A172 (cell line): ENCODE measurements at places on chromosomes 7 and 10.

GRCh38 chr10:73645251-73645650 lies 4.0 kb upstream of the MYOZ1 start:
- no peak for DNase-seq

DNA sequence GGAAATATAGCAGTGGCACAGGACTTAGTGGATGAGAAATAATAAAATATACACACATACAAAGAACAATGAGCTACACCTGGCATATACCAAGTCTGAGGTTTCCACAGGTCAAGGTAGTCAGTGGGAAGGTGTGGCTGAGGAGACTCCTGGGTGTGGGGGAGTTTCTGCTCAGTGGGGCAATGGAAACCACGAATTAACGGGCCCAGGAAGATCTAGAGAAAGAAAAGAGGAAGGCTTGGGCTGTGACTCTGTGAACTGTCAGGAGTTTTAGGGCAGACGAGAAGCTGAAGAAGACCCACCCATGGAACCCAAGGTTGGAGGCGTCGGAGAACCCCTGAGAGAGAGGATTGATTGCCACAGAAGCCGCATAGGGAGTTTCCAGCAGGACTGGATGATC lies 196.5 kb downstream of the HERPUD2 start:
- no peak for DNase-seq

DNA sequence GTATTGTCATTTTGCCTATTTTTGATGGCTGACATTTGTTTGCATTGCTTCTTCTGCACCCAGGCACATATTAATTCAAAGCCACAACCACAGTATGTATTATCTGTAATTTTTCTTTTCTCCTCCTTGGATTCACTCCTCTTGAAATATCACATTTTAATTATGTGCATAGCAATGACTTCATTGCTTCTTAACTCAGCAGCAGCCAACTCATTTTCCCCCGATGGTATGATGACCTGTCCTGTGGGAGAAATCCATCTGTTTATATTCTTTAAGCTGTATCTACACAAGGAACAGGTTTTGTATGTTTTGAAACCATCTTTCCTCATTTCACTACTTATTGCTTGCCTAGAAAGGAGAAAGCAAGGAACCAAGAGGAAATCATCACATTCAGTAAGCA lies 588.8 kb downstream of the INHBA start:
- DNase-seq = no peak

GRCh38 chr10:24963521-24964041 lies 11.2 kb upstream of the PRTFDC1 start:
- no peak for DNase-seq

GRCh38 chr7:139725077-139725476 lies 52.7 kb downstream of the HIPK2 start:
- DNase-seq = peak; percentile 41
